Pulmonary artery endothelial cell (primary cell): ENCODE measurements at places on chromosomes 1 and 21. TPM values are rescaled to one million over a fixed set of nuclear protein-coding genes. Genes with fewer than 3 reads are reported as not detected.

The OR6K3 gene
- total RNA-seq, result not detected in 2 replicates

The E2F2 gene
- 2.1 and 3.8 TPM in 2 replicates for total RNA-seq

The ANKRD34A gene
- 0.18 and 0.20 TPM in 2 replicates for total RNA-seq

The CTSS gene
- total RNA-seq, result 31.1 and 33.7 TPM in 2 replicates

The PTPN14 gene
- 56.0 and 58.9 TPM in 2 replicates for total RNA-seq

The SELE gene
- total RNA-seq, result 2.1 and 2.8 TPM in 2 replicates

The DUSP23 gene
- 59.7 and 181 TPM in 2 replicates for total RNA-seq

The DNASE2B gene
- total RNA-seq, result not detected in 2 replicates

DNA sequence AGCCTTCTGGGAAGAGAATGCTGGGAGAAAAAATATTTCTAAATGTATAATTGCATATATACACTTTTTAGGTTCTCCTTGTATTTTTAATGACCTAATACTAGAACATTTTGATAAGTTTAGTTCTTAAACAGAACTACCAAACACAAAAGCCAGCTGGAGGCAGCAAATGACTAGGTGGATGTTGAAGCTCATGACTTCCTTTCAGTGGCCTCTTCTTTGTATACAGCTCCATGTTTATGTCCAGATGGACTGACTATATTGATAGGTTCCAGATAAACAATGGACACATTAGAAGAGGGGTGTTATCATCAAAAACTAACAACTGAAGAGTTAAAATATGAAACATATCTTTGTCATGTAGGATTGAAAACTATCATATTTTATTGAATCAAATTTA is 52.5 kb downstream of the LRRC8D start:
- DNase-seq, result no peak

DNA sequence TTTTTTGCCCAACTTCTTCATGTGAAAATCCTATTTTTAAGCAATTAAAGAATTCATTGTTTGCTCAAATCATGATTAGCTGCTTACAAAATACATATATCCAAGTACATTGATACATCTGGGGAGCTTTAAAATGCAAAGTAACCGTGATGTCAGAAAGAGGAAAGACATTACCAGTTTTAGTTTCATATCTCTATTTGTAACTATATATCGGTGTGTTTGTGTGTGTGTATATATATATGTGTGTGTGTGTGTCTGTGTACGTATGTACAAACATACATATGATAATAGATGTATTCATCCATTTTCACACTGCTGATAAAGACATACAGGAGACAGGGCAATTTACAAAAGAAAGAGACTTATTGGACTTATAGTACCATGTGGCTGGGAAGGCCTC is 310.1 kb downstream of the DPYD start:
- DNase-seq, result no peak

DNA sequence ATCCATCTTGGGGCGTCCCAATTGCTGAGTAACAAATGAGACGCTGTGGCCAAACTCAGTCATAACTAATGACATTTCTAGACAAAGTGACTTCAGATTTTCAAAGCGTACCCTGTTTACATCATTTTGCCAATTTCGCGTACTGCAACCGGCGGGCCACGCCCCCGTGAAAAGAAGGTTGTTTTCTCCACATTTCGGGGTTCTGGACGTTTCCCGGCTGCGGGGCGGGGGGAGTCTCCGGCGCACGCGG is 282 bp upstream of the SOD1 start:
- DNase-seq, result no peak

- no peak for DNase-seq
Observed at GRCh38 chr1:84350550-84350949, 47.7 kb upstream of the DNASE2B start.

DNA sequence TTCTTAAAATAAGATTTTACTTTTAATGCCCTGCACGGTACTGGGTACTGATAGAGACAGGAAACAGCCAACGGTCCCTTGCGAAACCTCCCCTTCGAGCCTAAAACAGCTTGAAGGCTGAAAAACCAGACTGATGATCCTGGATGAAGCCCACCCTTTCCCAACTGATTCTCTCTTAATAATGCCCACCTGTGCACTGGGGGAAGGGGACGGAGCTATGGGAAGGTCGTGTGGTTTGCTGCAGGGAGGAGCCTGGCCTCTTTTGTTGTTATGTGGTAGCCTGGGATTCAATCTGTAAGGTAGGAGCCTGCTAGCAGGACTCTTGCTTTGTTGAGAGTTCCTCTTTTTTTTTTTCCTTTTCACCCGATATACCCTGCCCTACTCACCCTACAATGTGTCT is 25.6 kb downstream of the SAMSN1 start:
- DNase-seq, result no peak

DNA sequence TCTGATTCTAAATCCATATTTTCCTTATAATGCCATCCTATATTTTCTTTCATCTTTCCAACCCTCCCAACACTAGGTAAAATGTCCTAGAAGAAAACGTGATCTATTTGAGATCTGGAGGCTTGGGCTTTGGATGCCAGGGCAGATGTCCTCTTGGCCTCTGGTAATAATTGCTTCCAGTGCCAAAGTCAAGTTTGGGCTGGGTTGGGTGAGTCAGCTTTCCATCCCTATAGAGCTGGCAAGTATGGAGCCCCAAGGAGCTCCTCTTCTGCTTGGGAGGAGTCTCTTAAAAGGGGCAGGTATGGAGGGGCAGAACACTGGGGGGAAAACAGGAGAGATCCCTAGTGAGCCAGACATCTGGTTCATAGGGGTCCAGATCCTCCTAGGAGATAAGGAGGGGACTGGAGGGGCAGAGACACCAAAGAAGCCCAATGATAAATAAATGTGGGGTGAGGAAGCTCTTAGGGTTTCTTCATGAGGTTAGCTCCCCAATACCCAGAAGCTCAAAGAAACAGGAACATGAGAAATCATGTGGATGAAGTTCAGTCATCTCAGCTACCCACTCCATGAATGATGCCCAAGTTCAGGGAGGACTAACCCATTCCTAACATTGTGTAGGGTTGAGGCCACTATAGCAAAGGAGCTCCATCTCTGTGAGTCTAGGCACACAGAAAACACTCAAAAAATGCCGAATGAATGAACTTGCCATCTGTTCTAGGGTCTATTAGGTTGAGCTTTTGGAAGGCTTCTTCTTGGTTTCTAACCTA is 3.5 kb downstream of the C1orf116 start:
- no peak for DNase-seq

DNA sequence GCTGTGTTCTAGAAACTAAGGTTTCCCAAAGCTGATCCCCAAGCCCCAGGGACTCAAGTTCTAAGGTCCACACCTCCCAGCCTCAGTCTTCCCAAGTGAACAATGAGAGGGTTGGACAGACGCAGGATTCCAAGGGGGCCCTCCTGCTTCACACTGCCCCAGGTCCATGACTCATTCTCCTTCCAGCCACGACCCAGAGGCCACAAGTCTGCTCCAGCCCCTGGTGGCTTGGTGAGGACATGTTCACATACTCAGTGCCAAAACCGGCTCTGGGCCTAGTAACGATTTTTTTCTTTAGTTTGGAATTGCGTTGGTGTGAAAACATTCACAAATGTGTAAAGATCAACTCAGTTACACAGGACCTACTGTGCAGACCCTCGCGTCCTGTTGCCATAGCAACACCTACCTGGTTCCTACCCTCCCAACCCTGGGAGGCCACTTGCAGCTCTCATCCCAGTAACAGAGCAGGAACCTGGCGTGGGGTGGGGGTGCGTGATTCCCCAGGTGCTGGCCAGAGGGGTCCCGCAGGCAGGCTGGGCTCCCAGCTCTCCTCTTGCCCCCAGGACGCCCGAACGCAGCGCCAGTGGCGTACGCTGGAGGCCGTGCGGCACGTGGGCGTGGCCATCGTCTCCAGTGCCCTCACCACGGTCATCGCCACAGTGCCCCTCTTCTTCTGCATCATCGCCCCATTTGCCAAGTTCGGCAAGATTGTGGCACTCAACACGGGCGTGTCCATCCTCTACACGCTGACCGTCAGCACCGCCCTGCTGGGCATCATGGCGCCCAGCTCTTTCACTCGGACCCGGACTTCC is 57.0 kb downstream of the DISP3 start:
- DNase-seq, result no peak

DNA sequence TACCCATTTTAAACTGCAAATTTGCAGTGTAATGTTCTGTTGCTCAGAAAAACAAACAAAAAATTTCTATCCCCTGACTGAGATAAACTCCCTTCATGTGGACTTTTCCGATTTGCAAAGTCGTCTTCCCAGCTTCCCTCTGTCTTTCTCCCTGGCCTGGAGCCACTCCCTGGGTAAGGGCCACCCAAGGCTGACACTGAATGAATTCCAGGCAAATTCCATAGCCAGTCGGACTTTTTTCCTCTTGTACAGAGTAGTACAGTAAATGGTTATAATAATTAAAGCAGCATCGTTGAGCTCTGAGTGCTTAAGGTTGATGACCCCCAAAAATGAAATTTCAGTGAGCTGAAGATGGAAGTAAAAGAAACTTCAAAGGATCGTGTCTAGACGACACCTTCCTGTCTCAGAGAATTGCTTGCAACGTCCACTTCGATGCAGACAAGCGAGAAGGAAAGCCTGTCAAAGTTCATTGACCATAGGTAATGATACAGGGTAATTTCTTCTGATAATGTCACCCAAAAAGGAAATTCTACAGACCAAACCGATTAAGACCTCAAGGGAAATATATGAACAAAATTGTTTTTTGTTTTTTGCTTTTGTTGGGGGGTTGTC is 33.6 kb upstream of the LHX8 start:
- DNase-seq, result no peak

GRCh38 chr1:223534677-223535076 is 130.8 kb downstream of the CAPN8 start:
- DNase-seq, result no peak

- no peak for DNase-seq
Observed at GRCh38 chr1:185015631-185016030, 29.7 kb upstream of the RNF2 start.

GRCh38 chr1:46621930-46622329 is 5.3 kb upstream of the MOB3C start:
- no peak for DNase-seq

DNA sequence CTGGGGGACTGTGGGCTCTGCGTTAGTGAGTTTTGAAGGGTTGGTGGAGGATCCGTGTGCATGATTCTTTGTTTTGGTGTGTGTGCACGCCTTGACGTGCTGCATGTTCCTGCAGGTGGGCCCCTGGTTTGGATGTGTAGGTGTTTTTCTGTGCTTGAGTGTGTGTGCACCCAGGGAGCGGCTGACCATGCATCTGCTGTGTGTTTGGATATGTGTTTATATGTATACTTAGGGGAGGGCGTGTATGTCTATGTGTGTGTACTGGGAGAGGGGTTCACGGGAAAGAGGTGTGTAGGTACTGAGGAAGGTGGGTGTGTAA is 1.1 kb downstream of the VANGL2 start:
- no peak for DNase-seq

DNA sequence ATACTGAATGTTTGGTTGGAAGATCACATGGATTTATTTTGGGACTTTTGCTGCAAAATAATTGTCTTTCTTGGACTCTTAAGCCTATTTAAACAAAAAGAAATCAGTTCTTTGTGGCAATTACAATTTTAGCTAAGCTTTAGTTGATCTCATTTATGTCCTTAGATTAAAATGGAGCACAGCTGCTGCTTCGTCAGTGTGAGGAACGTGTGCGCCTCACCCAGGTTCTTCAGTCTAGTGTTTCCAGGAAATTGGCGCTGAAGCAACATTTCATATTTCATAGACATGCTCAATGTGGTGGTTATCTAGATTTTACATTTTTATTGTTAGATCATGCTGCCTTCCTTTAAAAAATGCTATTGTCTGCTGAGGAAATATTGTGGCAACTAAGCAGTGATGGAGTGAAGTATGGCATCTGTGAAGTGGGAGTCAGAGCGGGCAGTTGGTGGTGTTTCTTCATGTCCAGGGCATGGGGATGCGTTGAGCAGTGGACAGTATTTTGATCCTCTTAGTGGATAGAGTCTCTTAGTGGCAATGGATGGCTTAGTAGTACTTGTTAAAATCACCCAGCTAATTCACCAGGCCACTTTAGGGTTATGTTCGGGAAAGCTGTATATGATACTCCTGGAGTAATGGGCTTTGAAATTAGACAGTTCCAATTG is 5.6 kb downstream of the DDI2 start:
- no peak for DNase-seq

DNA sequence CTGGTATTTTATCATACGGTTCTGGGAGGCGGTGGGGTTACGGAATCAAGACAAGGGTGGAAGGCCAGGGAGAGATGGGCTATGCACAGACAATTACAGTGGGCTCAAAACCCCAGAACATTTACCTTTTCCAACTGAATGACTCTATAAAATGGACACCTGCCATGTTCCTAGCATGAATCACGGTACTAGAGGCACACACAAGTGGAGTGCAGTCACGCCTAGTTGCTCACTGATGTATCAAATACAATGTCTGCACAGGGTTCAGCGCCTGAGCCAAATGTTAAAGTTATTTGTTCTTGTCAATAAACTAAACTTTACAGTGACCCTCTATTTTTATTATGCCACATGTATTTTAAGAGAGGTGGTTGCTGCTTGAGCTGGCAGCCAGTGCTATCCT is 121.4 kb downstream of the ATG4C start:
- DNase-seq, result no peak

DNA sequence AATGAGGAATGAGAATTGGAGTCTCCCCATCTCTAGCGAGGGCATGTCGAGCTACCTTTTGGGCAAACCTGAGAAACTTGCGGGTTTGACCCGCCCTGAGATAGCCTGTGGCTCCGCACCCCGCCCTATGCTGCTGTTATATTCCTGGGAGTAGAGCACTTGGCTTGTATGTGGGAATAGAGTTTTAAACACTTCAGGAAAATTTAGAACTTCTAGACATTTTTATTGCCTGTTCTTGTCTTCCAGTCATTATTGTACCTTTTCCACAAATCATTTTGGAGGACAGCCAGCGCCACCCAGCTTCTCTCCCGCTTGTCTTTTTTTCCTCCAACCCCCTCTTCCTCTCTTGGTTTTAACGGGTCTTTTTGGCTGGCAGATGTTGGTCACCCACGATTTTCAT is 738 bp downstream of the GNPAT start:
- no peak for DNase-seq

- no peak for DNase-seq
Observed at GRCh38 chr1:170520601-170521000, 11.4 kb upstream of the GORAB start.

DNA sequence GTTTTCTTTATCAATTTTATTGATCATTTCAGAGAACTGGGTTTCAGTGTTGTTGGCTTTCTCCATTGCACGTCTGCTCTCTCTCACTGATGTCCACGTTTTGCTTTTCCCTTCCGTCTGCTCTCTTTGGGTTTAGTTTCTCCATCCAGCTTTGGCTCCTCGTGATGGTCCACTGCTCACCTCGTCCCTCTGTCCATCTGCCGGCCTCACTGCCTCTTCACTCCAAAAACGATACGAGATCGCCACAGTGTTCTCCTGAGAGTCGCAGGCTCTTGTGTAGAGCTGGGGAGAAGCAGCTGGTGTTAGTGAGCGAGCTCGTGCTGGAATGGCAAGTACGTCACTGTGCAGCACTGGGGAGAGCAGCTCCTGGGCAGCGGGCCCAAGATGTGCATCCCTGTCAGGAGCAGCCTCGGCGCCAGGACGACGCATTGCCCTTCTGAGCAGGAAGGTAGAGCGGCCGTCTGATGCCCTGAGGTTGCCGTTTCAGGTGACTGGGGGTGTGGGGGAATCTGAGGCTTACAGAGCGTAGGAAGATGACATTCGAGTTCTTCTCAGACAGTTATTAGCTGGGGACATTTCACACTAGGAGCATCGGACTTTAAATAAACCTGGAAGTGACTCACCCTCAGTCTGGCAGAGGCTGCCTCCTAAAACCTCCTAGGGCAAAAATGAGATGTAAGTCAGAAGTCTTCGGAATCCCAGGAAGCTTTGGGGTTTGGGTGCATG is 31.4 kb upstream of the PCBP3 start:
- no peak for DNase-seq
